ENCODE measurements at places on chromosomes 7 and 10.

- DNase-seq: no peak
Measured at GRCh38 chr10:114301177-114301576, 62.1 kb downstream of the VWA2 start.

GRCh38 chr10:114311023-114311422 lies 72.0 kb downstream of the VWA2 start:
- DNase-seq: no peak

DNA sequence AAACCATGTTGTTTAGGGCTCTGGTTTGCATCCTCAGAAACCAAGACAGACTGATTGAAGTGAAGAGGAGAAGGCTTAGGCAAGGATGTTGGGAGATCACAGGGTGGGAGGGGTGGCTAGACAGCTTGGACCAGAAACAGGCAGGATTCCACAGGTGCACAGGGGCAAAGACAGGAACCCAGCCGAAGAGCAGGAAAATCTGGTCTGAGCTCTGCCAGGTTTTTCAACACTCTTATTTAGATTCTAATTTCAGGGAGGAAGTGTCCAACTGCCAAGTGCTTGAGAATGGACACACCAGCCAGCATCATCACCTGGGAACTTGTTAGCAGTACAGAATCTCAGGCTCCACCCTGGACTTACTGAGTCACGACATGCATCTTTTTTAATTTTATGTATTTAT lies 93.8 kb downstream of the MARCHF5 start:
- DNase-seq: no peak

GRCh38 chr10:34213805-34214197 lies 601.3 kb downstream of the PARD3 start:
- no peak for DNase-seq

GRCh38 chr10:120580918-120581895 lies 124.2 kb downstream of the PLPP4 start:
- DNase-seq: no peak

DNA sequence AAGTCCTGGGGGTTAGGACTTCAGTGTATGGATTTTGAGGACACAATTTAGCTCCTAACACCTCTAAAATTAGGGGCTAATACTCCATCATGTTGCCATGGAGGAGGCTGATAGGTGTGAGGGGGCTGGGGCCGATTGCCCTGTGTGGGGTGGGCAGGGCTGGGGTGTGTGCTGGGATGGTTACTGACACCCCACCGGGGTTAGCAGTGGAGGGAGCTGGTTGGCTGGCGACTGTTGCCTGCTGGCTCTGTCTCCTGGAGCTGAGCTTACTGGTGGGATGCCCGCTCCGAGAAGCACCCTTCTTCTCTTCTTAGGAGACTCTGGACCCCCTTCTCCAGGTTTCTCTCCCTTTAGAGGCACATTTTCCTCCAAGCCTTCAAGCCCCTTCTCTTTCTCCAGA lies 22.2 kb upstream of the SH2D4B start:
- DNase-seq: no peak

DNA sequence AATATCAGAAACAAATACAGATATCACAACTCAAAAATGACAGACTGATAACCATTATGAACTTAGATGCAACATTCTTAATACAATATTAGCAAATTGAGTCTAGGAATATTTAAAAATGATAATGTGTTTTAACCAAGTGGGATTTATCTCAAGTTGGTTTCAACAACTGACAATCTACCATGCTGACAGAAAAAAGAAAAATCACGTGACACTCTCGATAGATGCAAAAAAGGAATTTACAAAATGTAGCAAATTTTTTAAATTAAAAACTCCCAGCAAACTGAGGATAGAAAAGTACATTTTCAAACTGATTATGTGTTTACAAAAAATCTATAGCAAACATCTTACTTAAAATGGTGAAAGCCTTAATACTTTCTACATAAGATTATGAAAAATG lies 177.4 kb downstream of the MALRD1 start:
- no peak for DNase-seq

- DNase-seq: no peak
Measured at GRCh38 chr10:11080564-11080984, 62.9 kb downstream of the CELF2 start.

GRCh38 chr10:26441491-26442214 lies 3.5 kb downstream of the APBB1IP start:
- no peak for DNase-seq

DNA sequence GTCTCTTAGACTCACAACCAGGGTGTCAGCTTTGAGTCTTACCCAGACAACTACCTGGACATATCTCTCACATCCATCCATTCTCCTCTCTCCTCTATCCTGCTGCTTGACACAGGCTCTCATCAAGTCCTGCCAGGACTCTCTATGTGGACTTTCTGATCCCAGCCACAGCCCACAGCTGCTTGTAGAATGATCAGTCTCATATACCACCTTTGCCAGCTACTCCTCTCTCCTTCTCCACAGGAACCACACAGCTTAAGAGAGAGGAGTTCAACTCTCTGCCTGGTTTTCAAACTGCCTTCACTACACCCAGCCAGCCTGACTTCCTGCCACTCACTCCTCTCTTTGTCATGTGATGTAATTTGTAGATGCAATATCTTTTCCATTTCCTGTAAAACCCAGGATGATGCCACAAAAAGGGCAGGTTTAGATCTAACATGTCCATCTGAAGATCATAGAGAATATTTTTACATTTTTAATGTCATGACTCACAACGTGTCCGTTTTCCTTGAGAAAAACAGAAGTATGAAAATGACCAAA lies 154.0 kb downstream of the RAB11FIP2 start:
- DNase-seq: no peak

DNA sequence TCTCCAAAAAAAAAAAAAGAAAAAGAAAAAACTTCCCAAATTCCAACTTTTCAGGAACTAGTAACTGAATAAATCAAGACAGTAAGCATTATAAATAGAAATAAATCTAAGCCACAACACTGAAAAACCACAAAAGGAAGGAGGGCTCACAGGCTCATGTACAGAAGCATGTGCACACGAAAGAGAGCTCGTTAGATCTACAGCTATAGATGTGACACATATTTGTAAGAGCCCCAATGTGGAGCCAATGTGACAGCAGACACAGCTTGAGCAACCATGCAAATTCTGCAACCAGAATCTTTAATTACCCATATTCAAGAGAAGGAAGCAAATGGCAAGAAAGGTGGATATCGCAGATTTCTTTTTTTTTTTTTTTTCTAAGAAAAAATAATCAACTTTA lies 94.7 kb downstream of the SORBS1 start:
- no peak for DNase-seq

DNA sequence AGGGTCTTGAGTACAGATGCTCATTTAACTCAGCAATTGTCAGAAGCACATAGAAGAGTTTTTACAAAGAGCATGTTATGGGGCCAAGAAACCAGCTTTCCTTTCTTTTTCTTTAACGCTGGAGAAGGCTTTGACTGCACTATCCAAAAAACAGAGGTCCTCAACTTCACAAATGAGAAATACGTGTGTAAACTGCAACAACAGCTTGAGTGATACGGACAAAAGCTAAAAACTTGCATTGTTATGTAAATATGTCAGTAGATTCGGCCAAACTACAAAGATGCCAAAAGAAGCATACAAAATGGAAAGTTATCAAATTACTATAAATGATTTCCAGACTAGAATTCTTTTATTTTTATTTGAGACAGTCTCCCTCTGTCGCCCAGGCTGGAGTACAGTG lies 62.4 kb upstream of the C10orf90 start:
- no peak for DNase-seq

GRCh38 chr7:117129521-117129955 lies 176.2 kb downstream of the ST7 start:
- no peak for DNase-seq

DNA sequence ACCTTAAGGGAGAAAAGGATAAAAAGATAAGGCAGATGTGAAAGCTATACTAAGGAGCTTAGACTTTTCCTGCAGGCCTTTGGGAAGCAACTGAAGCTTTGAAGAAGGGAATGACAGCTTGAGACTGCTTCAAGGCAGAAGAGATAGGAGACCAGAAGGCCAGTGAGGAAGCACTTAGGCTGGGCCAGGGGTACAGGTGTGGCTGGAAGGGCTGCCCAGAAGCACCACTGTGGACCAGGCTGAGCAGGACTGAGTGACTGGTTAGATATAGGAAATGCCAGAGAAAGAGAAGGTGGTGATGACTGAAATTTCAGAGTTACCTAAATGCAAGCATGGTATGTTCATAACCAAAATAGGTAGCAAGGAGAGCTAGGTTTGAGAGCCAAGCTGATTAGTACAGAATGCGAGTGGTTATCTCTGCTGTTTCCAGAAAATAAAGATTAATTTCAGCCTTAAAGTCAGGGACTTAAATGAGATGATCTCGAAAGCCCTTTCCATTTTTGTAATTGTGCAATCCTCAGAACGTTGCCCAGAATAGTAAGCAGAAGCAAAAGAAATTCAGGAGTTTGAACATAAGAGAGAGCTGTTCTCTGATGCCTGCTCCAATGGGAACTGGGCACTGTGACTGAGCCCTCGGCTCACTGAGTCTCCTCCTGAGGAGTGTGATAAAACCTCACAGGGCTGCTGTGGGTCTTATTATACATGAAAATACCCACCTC lies 54.9 kb downstream of the MET start:
- no peak for DNase-seq

- DNase-seq: no peak
Measured at GRCh38 chr10:16968416-16969041, 151.3 kb upstream of the RSU1 start.

GRCh38 chr7:143914938-143915652 lies 13.1 kb upstream of the TCAF1 start:
- DNase-seq: no peak

DNA sequence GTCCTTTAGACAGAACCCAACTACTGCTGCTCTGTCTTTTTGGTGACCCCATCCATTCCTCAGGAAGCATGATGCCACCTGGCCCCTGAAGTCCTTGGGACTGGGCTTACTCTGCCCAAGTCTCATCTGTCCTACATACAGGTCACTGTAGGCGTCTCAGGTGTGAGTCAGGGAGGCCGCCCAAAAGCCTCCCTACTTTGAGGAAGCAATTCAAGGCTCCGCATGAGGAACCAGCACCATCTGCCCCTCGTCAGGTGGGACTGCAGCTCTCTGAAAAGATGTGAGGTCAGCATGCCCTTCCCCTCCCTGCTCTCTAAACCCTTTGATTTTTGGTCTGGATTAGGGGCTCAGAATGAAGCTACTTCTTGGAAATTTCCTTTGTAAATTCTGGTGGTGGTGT lies 354.8 kb downstream of the CXCL12 start:
- no peak for DNase-seq

GRCh38 chr7:19709249-19709578 lies 377 bp upstream of the POLR1F start:
- DNase-seq: no peak

GRCh38 chr7:32266932-32267475 lies 196.8 kb upstream of the PDE1C start:
- DNase-seq: no peak

DNA sequence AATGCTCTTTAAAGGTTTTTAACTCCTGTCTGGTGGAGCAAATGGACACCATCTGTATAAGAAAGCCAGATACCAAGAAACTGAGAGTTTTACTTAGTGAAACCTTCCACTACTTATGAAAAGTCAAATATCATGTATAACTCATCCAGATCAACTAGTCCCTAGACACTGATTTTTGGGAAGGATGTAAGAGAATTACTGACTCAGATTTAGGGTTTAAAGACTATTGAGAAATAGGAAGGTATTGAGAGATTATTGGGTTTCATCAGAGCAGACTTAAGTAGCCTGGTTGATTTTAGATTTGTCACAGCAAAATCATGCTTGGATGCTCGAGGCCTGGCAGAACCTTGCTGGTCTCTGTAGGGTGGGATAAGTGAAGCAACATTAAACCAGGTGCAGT lies 3.1 kb downstream of the CSTF2T start:
- DNase-seq: no peak

DNA sequence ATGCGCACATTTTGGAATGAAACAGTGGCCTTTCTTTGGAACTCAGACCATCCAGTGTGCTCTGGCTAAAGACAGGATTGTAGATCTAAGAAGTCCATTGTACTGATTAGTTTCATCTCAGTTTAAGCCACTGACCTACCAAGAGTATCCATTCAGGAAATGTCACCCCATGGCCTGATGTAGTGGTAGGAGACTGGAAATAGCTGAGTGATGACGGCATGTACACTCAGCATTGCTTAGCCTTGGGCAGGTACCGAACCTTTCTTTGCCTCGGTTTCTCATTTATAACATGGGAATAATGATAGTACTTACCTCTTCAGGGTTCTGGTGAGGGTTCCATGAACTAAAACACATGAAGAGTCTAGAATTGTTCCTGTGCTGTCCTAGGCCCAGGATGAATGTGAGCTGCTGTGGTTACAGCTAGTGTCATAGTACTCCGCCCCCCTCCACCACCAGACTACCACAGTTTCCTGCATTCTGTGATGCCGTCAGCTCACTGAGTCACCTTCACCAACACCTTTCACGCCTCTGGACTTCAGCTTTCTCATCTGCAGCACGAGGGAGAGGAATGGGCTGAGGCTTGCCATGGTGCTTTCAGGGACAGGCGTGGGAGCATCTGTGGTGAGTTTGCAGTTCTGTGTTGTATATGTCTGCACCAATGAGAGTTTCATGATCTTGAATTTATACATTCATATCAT lies 484.0 kb upstream of the GALNT17 start:
- peak; percentile 64 for DNase-seq

- DNase-seq: peak; percentile 16
Measured at GRCh38 chr10:60536529-60537114, 146.9 kb upstream of the ANK3 start.

DNA sequence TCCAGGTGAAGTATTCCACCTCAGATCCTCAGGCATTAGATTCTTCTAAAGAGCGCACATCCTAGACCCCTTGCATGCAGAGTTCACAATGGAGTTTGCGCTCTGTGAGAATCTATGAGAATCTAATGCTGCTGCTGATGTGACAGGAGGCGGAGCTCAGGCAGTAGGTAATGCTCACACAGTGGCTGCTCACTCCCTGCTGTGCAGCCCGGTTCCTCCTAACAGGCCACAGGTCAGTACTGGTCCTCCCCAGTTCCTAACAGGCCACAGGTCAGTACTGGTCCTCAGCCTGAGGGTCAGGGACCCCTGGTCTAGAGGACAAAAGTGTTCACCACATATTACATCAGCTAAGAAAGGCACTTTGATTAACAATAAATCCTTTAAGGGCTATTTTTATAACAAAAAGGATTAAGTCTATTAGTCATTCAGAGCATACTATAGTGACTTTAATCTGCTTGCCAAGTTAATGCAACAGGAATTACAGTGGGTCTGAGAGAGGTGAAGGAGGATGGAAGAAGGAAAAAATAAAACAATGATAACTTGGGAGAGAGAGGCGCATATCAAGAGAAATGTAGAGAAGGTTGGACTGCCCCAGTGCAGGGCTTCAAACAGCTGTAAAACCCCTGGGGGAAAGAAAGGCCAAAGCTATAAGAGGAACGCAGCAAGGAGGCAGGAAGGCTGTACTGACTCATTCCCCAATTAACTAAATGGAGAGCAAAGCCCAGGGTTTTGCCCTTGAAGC lies 49.2 kb downstream of the CUL2 start:
- DNase-seq: no peak

Data from stimulated activated CD4-positive, alpha-beta T cell treated with anti-CD3 and anti-CD28 coated beads, Interleukin-2, amount 100 ng/mL, for 4 hours (primary cell).